Brain pericyte (primary cell): ENCODE measurements at places on chromosomes 1 and 21.

GRCh38 chr1:8780405-8780804 is 37.0 kb downstream of the RERE start:
- no peak for DNase-seq

DNA sequence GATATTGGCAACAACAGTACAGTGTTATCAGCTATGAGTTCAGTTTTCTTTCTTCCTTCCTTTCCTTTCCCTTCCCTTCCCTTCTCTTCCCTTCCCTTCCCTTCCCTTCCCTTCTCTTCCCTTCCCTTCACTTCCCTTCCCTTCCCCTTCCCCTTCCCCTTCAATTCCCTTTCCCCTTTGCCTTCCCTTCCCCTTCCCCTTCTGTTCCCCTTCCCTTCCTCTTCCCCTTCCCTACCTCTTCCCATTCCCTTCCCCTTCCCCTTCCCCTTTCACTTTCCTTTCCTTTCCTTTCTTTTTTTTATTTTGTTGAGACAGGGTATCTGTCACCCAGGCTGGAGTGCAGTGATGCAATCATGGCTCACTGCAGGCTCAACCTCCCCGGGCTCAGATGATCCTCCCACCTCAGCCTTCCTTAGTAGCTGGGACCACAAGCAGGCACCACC is 72.3 kb upstream of the CAPZB start:
- DNase-seq = no peak

DNA sequence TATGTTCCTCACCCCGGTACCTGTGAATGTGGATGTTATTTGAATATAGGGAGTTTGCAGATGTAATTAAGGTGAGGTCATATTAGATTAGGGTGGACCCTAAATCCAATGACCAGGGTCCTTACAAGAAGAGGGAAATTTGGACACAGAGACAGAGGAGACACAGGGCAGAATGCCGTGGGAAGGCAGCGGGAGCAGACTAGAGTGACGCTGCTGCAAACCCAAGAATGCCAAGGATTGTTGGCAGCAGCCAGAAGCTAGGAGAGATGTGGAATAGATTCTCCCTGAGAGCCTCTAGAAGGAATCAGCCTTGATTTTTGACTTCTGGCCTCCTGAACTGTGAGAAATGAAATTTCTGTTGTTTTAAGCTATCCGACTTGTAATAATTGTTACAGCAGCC is 53.6 kb downstream of the SPATA46 start:
- no peak for DNase-seq

GRCh38 chr1:117577191-117577885 is 28.5 kb upstream of the TENT5C start:
- no peak for DNase-seq

DNA sequence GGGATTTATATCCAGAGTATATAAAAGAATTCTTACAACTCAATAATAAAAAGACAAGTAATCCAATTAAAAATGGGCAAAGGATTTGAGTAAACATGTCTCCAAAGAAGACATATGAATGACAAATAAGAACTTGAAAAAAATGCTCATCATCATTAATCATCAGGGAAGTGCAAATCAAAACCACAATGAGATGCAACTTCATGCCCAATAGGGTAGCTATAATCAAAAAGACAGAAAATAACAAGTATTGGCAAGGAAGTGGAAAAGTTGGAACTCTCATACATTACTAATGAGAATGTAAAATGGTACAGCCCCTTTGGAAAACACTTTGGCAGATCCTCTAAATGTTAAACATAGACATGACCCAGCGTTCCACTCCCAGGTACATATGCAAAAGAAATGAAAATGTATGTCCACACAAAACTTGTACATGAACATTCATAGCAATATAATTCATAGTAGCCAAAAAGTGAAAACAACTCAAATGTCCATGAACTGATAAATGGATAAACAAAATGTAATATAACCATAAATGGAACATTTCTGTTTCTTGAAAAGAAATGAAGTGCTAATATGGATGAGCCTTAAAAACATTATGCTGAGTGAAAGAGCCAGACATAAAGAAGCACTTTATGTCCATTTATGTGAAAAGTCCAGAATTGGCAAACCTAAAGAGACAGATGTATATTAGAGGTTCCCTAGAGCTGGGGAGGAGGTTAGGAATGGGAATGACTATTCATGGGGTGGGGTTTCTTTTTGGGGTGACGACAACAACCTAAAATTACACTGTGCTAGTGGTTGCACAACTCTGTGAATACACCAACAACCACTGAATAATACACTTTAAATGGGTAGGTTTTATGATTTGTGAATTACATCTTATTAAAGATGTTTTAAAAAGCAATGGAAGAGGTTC is 259.7 kb downstream of the RHOU start:
- no peak for DNase-seq

GRCh38 chr1:181504399-181504842 is 21.1 kb downstream of the CACNA1E start:
- no peak for DNase-seq

DNA sequence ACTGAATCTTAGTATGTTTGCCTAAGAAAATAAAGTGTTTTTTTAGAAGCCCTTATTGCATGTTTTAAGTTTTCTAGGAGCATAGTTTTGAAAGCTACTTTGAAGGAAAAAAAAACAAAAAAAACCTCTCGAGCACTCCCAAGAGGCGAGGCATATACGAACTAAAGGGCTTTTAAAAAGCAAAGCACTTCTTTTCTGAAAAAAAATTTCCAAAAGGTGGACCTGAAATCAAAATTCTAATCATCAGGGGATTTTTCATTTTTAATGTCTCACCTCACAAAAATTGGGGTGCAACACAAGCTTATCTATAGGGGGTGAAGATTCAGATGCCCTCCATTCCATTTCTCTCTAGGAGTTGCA is 594 bp downstream of the GLMN start:
- no peak for DNase-seq

DNA sequence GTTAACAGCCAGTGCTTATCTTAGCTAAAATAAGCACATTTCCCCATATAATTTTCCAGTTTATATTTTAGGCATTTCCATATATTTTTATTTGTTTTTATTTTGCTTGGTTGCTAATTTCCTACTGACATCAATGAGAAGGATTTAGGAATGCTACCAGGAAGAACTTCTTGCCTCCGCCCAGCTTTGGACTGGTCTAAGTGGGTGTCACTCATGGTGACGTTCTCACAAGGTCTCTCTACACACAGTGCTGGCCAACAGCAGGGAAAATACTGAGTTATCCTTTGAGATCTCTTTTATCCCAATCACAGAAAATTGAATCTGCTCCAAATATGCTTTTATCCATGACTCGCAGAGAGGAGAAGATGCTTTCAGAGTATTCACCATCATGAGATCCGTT is 13.2 kb downstream of the MX1 start:
- no peak for DNase-seq

DNA sequence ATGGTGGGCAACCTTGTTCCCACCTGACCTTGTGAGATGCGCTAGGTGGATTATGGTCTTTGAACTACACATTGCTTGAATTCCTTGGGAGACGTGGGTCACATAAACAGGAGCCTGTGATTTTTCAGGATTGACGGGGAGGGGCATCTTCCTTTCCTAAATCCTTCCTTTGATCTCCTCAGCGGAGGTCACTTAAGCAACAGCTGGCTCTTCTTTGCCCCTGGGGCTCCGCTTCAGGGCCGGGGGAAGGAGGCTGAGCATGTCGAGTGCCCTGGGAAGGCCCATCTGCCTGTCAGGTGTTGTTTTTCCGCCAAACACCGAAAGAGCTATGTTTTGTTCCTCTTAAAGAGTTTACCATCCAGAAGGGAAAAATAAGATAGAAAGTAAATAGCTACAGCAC is 40.6 kb downstream of the KIF26B start:
- DNase-seq = no peak

DNA sequence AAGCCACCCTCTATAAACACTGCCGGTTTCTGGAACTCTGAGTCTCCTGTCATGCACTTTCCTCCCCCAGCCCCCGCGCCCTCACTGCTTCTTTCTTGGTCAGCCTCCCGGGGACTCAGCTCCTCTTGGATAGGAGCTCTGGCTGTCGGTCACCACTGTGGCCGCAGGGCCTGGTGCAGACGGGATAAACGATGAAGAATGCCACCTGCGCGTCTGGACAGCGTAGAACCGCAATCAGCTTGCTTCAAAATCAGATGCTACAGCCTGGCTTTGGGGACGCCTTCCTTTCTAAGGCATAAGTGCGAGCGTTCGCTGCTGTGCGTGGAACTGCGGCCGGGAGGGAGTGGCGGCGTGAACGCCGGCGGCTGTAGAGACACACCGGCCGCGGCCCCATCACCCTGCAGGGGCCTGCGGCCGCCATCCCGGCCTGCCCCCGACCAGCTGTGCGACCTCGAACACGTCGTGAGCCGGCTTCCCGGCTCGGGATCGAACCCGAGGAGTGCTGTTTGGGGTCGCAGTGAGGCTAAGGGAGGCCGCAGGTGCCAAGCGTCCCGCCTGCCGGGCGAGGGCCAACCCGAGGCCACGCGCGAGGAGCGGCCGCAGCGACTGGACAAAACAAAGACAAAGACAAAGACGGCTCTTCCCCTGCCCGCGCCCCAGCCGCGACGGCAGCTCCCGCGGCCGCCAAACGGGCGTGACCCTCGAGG is 688 bp downstream of the PTTG1IP start:
- DNase-seq = no peak

DNA sequence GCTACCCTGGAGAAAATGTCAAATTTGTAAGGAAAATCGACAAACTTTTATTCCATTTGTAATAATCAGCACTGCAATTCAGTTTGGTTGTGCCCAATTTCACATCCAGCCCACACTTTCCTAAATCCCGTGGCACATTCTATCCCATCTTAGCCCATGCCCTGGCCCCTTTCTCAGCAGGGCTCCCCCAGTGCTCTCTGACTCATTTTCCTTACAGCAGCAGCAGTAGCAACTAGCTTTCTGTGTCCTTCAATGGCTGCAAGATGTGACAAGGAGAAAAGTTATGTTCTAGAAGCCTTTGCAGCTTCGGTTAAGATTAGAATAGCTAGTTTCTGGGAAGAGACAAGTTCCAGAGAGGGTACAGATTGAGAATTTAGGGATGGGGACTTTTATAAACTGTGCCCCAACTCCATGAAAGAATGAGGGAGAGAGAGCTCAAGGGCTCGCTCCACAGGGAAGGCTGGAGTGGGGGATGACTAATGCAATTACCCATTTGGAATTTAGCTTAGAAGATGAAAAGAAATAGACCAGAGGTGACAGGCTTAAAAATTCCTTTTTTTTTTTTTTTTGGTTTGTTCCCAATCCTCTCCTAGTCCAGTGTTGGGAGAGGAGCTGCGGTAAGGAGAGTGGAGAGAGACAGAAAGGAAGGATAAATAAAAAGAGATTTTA is 47.0 kb upstream of the POU2F1 start:
- peak; percentile 31 for DNase-seq

DNA sequence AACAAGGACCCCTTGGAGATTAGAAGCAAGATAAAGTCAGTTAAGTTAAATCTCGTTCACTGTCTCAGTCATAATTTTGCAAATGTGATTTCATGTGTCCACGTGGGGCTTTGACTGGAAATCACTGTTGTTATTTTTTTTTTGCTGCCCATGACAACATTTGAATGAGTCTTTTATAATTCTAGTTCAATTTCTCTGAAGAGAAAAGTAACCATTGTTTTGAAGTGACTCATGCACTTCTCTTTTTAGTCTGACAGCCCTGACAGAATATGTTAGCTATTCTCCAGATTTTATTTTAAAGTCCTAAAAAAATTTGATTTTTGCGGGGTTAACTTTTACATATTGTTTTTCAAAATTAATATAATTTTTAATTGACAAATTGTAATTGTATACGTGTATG is 30.7 kb upstream of the NLRP3 start:
- DNase-seq = no peak

DNA sequence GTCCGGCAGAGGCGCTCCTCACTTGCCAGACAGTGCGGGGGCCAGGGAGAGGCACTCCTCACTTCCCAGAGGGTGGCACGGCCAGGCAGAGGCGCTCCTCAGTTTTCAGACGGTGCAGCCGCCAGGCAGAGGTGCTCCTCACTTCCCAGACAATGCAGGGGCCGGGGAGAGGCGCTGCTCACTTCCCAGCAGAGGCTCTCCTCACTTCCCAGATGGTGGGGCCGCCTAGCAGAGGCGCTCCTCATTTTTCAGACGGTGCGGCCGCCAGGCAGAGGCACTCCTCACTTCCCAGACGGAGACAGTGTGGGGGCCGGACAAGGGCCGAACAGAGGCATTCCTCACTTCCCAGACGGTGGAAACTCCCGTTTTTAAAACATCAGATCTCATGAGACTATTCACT is 238.4 kb upstream of the CACYBP start:
- DNase-seq = no peak

DNA sequence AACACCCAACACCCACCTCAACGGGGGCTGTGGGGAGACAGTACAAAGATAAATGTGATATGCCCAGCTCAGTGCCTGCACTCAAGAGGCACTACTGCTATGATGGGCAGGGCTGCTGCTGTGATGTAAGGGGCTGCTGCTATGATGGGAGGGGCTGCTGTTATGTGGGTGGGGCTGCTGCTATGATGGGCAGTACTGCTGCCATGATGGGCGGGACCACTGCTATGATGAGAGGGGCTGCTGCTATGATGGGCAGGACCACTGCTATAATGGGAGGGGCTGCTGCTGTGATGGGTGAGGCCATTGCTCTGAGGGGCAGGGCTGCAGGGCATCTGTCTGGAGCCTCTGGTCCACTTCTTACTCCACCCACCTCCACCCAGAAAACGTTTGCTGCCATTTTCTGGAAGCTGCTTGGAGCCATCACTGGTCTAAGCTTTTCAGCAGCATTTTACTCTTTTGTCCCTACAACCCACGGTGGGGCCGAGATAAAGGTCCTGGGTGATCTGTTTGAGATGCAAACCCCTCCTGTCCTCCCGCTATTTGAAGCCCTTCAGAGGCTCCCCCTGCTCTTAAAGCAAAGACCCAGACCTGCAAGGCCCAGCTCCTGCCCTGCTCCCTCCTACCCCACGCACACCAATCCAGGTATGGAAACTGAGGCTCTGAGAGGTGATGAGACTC is 656.9 kb downstream of the PTPRU start:
- no peak for DNase-seq

GRCh38 chr1:18612073-18612472 is 18.6 kb upstream of the PAX7 start:
- DNase-seq = no peak

GRCh38 chr1:51234721-51235425 is 1.2 kb upstream of the RNF11 start:
- no peak for DNase-seq

- DNase-seq = no peak
Measured at GRCh38 chr1:151855933-151856332, 2.4 kb upstream of the THEM5 start.

- DNase-seq = no peak
Measured at GRCh38 chr1:25893116-25893515, 13.1 kb downstream of the STMN1 start.

DNA sequence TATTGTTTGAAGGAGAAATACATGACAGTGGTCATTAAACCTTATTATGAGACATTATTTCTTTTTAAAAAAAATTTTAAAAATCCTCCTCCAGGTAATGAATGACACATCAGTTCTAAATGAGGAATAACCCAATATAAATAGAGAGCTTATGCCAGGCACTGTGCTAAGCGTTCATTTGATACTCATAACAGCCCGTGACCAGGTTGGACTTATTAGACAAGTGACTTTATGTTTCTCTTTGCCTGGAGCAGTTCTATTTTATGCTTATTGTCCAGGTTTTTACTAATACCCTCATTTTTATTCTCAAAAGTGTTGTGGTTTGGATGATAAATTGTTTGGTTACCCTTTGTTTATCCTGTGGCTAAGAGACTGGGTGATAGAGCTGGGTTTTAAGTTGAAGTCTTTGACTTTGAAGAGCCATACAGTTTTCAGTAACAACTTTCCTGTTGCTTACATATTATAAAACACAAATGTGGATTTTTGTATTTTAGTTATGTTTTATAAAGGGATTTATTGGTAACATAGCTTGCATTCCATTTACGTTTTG is 84.2 kb downstream of the RABGAP1L start:
- no peak for DNase-seq
